H9 (cell line): ENCODE measurements at places on chromosomes 5 and 9. TPM values are rescaled to one million over a fixed set of nuclear protein-coding genes. Genes with fewer than 3 reads are reported as not detected.

DNA sequence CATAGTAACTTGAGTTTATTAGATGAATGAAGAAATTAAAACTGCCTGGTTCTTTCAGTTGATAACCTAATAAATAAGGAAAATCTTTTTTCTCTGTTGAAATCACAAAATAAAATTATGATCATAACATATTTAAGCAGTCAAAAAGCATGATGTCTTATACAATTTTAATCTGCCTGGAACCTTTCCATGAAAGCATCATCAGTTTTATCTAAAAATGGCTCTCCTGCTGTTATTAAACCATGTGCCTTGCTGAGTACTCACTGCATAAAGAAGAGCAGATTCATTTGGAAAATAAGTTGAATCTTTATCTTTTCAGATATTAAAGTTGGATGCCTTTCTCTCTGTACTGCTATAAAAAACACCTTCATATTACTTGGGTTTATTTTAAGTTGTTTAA lies 148.8 kb downstream of the SLC24A2 start:
- H3K27me3 ChIP-seq, result no peaks in the 10 kb centered on the region
- H3K27ac ChIP-seq, result no peak overlapping the region
- H3K4me3 ChIP-seq, result no peak overlapping the region
- DNase-seq, result no peak
- no peaks in the 10 kb centered on the region for H3K36me3 ChIP-seq

GRCh38 chr5:64872044-64872443 lies 103.3 kb downstream of the CWC27 start:
- no peak overlapping the region for H3K27ac ChIP-seq
- H3K4me1 ChIP-seq, result peaks cover 3% of the 10 kb centered on the region; the same call in 1 of the 2 replicates
- no peaks in the 10 kb centered on the region for H3K27me3 ChIP-seq
- H3K4me3 ChIP-seq, result no peak overlapping the region

The DPYSL3 gene
- 510 and 515 TPM in 2 replicates for total RNA-seq

DNA sequence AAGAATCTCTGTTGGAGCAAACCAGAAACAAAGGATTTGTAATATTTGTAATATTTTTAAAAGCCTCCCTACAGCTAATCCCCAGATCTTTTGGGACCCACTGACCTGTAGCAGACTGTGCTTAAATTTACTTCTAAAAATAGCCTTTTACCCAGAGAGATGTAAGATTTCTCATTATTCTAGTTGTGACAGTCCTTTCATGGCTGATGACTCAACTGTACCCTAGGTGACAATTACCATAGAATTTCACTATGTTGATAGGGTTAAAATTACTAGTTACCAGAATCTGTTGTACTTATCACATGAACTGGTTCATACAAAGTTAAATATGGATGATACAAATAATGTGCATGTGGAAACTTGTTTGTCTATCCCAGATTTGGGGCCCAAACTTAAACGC lies 543.9 kb upstream of the SEMA6A start:
- no peaks in the 10 kb centered on the region for H3K4me1 ChIP-seq
- no peak overlapping the region for H3K27ac ChIP-seq
- no peak for DNase-seq
- H3K27me3 ChIP-seq, result no peaks in the 10 kb centered on the region

- H3K36me3 ChIP-seq, result peaks cover 10% of the 10 kb centered on the region
- DNase-seq, result no peak
- H3K4me1 ChIP-seq, result 0 out of 2 replicates have a peak, but pooled peaks cover 1% of the 10 kb centered on the region
- H3K27ac ChIP-seq, result no peak overlapping the region
- no peaks in the 10 kb centered on the region for H3K27me3 ChIP-seq
Observed at GRCh38 chr5:90985341-90985740, 397.8 kb downstream of the ARRDC3 start.

DNA sequence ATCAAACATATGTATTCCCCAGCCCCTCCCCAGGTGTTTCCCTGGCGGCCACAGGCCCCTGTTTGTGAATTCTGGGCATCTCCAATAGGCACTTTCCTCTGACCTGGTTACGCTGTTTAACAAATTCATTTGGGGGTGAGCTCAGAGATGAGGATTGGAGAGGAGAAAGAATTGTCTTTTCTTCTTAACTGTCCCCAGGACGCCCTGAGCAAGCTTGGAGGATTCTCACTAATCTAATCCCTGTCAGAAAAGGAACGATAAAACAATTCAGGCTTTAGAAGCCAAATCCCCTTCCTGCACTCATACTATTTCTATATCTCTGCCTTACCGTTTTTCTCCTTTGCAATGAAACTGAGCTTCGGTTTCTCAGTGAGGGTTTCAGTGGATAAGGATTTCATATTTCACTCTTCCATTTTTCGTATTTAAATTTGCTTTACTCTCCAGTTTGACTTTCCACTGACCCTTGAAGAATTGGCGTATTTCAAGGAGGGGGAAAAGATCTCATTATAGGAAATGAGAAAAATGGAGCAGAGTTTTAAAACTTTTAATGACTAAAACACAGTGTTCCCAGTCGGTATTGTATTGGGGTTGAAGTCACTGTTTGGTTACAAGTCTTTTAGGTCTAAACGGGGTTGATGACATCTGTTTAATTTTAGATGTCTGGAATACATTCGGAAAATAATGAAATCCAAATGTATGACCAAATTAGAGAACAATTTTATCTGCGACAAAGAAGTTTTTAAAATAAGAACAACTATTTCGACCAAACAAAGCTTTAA lies 180.1 kb downstream of the MACROH2A1 start:
- no peaks in the 10 kb centered on the region for H3K36me3 ChIP-seq
- no peak for DNase-seq
- H3K27me3 ChIP-seq, result no peaks in the 10 kb centered on the region
- no peak overlapping the region for H3K4me3 ChIP-seq
- no peaks in the 10 kb centered on the region for H3K4me1 ChIP-seq

DNA sequence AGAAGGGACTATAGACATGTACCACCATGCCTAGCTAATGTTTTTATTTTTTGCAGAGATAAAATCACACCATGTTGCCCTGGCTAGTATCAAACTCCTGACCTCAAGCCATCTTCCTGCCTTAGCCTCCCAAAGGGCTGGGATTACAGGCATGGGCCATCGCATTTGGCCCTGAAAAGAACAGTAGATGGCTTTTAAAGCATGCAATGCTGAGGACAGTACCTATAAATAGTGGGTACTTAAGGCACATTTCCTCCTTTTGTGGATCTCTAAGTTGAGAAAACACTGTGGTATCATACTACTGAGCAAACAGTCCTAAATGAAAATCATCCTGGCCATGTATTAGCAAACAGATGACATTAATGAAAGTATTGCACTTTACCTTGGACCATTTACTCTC lies 119.4 kb downstream of the TTC39B start:
- H3K4me3 ChIP-seq, result no peak overlapping the region
- no peaks in the 10 kb centered on the region for H3K4me1 ChIP-seq
- DNase-seq, result no peak
- H3K36me3 ChIP-seq, result peaks cover 17% of the 10 kb centered on the region
